ENCODE measurements at places on chromosomes 7 and 10. TPM values are rescaled to one million over a fixed set of nuclear protein-coding genes. Genes with fewer than 3 reads are reported as not detected.

DNA sequence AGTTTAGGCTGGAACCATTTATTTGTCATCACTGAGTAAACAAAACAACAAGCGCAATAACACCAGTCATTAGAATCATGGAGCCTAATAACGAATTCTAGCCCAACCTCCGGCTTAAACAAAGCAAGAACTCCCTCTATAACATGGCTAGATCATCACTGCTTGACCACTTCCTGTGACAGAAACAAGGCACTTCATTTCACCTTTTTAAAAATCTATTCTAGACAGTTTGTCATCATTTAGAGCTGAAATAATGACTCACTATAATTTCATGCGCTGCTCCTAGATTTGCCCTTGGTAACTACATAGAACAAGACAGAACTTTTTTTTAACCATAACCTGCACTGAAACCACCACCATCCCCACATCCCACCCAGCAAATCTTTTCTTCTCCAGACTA is 81.3 kb downstream of the OSBPL3 start:
- no peak for DNase-seq

DNA sequence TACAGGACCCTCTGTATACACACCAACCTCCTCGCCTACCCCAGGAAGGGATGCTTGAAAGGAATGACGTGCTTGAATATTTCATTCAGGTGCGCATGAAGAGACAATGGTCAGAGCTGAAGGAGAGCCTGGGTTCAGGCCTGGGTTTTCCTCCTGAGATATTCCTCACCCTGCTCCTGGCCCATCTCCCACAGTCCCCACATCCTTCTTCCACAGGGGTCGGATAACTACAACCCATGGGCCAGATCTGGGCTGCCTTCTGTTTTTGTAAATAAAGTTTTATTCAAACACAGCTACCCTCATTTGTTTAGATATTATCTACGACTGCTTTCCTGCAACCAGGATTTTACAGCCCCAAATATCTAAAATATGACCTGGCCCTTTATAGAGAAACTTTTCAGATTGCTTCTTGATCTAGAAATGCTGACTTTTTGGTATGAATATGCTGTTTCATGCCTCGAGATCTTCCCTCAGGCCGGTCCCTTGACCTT is 1.8 kb upstream of the RADIL start:
- DNase-seq, result no peak

DNA sequence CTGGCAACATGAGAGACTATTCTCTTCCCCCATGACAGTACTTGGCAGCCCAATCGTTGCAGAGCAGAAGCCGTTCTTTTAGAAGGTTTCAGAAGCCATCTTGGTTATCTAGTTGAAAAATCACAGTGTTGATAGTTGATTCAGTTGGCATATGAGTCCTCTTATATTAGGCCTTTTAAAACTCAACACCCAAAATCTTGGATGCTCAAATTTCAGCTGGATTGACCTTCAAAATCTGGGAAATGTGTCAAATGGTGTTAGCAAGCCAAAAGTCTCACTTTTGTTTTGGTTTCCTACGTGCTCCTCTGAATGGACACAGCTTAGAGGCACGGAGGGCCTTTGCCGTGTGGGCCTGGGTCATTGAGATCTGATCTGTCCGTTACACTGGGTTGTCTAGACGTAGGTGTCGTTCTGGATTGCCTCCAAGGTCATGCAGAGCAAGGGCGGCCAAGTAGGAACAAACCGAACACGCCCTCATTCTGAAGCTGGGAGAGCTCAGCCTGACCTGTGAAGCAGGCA is 59.3 kb upstream of the BMPER start:
- no peak for DNase-seq

GRCh38 chr7:133753513-133753912 is 373.6 kb upstream of the LRGUK start:
- DNase-seq, result no peak

DNA sequence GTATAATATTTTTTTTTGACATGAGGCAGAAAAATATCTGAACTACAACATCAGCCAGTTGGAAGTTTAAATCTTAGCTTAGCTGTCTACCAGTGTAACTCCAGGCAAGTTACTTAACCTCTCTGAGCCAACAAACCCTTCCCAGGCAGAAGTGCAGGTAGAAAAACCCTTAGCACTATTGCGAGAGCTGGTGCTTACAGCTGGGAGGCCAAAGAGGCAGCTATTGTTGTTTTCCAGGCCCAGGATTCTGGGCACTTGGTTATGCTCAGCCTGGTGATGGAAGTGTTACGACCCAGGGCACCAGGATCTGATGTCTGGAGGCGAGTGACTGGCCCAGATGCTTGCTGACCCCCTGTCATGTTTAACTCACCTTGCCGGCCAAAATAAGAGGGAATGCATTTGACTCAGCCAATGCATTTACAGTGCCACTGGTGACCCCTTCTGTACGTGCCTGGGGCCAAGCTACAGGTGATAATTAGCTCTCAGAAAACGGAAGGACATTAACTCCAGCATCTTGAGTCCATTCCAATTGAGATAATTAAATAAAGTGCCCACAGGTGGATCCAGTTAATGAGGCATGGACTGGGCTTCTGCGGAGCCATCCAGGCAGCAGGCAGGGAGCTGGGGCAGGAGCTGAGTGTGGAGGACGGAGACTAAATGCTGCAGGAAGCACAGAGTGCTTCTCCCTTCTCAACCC is 126.5 kb upstream of the HABP2 start:
- no peak for DNase-seq

DNA sequence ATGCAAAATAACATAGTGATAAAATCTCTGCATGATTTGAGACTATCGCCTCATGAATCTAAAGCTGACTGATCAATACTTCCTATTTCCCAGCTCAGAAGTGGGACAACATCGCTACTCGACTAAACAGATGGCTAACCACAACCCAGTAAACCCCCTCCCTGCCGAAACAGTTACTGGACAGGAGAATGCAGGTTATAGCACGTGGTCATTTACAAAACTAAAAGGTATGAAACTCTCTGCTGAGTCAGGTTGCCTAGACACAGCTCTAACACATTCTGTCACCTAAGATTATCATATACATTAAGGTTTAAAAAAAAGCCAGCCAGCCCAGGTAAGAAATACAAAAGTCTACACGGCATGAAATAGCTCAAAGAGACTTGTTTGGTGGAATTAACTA is 64.0 kb downstream of the CTBP2 start:
- no peak for DNase-seq

- DNase-seq, result no peak
These were observed 144.8 kb upstream of the ZNF804B start for GRCh38 chr7:88614736-88615135.

DNA sequence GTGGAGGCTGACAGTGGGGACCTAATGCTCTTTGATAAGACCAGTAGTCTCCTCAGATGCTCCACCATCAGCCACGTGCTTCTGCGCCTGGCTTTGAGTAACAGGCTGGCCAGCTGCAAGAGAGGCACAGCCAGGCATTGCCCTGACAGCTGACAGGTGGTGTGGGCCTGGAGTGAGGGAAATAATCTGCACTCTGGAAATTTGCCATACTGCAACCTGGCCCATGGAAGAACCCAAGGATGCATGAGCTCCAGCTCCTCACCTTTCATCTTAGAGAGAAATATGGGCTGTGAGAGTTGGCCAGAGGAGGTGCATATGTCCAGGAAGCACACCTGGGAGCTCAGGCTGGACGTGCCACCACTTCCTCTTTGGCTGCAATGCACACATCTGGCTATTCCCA is 118.9 kb downstream of the PLXDC2 start:
- no peak for DNase-seq

- DNase-seq, result no peak
These were observed 198.3 kb downstream of the NEBL start for GRCh38 chr10:20698837-20699236.

GRCh38 chr7:139495580-139496125 is 12.2 kb upstream of the KLRG2 start:
- DNase-seq, result no peak

DNA sequence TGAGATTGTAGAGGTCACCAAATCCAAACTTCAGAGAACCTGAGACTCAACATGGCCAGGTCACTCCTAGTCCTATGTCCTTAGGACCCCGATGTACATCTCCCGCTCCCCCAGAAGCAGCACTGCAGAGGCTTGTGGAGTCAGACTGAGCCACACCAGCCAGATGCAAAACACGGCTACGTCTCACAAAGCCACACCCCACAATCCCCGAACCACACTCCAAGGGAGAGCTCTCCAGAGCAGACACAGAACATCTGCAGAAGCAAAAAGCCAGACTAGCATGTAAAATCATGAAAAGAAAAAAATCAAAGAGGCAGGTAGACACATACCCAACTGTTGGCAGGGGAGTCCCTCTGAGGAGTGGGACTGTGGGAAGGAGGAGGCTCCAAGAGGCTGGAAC is 104.9 kb downstream of the CTBP2 start:
- no peak for DNase-seq

DNA sequence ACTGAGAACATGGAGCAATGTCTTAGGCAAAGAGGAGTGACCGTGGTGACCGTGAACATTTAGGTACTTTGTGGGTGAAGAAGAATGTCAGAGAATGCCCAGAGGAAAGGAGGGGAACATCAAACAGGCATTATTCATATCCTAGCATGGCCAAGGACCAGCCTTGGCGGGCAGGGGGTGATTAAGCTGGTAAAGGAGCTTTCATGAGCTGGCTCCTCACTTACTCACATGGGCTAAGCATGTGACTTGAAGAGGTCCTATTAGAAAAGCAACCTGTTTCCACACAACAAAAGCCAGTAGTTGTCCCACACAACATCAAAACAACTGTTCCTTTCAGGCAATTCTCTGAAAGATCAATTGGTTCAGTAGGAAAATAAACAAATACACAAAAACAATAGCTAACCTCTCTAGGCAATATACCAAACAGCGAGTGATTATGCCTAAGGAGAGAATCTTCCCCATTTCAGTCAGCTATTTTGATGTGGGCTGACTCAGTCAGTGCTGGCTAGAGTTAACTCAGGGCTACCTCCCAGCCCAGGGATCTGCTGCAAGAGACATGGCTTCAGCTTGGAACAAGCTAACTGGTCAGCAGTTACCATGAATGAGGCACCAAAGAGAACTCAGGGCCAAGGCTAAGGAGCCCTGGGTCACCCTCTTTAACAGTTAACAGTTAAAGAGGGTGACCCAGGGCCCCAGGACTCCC is 283.5 kb downstream of the ARHGAP12 start:
- DNase-seq, result no peak

GRCh38 chr7:28442540-28443420 is 30.5 kb downstream of the CREB5 start:
- DNase-seq, result no peak

- no peak for DNase-seq
These were observed 220.2 kb downstream of the JAZF1 start for GRCh38 chr7:27960415-27960814.

GRCh38 chr7:132548489-132549078 is 27.7 kb downstream of the PLXNA4 start:
- no peak for DNase-seq

DNA sequence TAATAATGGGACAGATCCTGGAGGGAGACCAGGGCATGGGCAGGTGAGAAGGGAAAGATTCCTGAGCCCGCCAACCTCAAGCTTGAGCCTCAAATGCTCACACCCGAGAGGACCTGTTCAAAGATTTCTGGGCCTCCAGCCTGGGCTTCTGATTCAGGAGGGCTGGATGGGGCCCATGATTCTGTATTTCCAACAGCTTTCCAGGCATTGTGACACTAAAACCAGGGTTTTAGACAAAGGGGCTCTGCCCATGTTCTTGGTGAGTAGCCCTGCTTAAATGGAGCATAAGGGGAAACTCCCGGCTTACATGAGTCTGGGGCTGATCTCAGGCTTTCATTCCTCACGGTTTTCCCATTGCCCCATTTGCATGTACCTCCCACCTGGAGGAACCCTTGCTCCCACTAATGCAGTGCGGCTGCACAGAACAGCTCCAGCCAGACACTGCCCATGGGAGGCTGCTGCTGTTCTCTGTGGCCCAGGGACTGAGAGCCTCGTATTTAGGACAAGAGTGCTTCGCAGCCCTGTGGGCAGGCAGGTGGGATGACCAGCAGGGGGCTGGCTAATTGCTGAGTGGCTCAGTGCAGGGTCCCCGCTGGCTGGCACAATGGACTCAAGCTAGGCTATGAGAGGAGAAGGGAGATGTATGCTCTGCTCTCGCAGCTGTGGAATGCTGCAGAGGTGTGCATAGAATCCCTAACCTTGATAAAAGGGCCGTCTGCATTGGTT is 135.3 kb upstream of the COBL start:
- no peak for DNase-seq

DNA sequence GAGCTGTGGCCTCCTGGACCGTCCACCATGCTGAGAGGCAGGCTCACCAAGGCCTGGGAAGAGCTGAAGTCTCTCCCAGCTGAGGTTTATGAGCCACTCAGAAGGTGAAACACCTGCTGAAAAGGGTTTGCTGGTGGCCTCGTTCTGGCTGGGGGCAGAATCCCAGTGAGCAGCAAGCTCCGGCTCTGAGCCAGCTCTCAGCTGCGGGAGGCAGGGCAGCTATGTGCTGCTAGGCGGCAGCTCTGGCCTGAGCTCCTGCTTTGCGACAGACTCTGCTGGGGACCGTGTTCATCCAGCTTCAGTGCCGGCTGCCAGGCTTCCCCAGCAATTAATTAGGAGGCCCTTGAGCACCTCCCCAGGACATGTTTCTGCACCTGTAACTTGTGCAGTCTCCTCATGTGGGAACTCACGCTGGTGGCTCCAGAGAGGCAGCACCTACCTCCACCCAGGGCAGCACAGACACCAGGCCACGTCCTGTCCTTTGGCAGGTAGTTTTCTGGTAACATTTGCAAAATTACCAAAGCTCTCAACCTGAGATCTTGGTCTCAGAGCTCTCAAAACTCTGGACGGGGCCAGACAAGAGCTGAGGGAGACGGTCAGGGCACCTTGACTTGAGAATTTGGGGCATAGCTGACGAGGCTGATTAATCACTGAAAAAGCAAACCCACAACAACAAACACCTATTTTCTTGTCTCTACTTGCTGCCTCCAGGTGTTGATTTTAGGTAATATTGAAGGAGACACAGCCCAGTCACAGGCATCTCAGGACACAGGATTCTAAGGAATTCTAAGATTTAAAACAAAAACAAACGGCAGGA is 185.0 kb downstream of the TCERG1L start:
- no peak for DNase-seq

- no peak for DNase-seq
These were observed 4.1 kb downstream of the FHIP2A start for GRCh38 chr10:114825513-114826253.

- no peak for DNase-seq
These were observed 420.8 kb downstream of the HGF start for GRCh38 chr7:81349044-81349443.

DNA sequence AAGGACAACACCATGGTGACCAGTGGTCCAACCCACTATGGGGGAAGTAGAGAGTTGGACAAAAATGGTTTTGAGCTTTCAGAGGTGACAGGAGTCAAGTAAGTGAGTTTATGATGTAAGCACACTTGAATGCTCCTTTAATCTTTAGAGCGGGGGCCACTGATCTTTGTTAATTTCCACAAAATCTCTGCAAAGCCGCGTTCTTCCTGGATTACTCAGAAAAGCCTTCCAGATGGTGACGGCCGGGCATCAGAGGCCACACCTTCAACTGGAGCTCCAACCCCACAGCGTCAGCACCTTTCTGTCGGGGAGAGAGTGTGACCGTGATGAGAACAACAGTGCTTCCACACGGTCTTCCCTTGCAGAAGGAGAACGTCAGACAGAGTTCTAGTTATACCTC is 35.2 kb upstream of the KLF6 start:
- no peak for DNase-seq

Gene MCM10
- polyA plus RNA-seq, result 13.5 TPM

Gene SAMD9
- polyA plus RNA-seq, result 5.2 TPM

Gene GRK5
- 18.6 TPM for polyA plus RNA-seq

Gene OTUD1
- 22.8 TPM for polyA plus RNA-seq

Gene WDR86
- 49.5 TPM for polyA plus RNA-seq

Gene HGF
- polyA plus RNA-seq, result 3.2 TPM
